NCI-H1930 (cell line): ENCODE measurements at places on chromosomes 1 and 21.

- no peak for DNase-seq
Measured at GRCh38 chr1:91130256-91130985, 108.6 kb upstream of the ZNF644 start.

DNA sequence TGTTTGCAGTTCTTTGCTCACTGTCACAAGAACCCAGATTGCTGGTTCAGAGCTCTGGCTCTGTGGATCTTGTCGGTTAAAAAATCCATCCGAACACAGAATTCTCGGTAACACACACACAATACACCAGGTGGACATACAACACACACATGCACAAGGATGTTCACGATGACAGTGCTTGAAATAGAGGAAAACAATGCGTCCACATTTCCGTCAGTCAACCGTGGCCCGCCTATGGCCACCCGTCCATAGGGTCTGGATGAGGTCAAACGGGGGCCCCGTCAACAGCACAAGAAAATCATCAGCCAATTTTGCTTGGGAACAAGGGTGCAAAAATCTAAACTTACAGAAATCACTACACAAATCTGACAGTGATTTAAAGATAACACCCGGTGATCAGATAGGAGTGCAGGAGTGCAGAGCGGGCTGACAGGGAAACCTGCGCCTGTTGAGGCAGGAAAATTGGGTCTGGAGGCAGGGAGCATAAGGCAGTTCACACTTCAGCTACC, 50.4 kb upstream of the SLC19A1 start:
- DNase-seq, result no peak

DNA sequence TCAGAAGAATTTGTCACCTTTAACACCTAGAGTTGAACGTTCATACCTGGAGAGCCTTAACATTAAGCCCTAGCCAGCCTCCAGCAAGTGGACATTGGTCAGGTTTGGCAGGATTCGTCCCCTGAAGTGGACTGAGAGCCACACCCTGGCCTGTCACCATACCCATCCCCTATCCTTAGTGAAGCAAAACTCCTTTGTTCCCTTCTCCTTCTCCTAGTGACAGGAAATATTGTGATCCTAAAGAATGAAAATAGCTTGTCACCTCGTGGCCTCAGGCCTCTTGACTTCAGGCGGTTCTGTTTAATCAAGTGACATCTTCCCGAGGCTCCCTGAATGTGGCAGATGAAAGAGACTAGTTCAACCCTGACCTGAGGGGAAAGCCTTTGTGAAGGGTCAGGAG, 52.3 kb downstream of the UBE4B start:
- DNase-seq, result no peak

GRCh38 chr1:33152685-33153432, 29.0 kb downstream of the TRIM62 start:
- DNase-seq, result no peak

- DNase-seq, result no peak
Measured at GRCh38 chr1:226217273-226217672, 6.2 kb upstream of the MIXL1 start.

DNA sequence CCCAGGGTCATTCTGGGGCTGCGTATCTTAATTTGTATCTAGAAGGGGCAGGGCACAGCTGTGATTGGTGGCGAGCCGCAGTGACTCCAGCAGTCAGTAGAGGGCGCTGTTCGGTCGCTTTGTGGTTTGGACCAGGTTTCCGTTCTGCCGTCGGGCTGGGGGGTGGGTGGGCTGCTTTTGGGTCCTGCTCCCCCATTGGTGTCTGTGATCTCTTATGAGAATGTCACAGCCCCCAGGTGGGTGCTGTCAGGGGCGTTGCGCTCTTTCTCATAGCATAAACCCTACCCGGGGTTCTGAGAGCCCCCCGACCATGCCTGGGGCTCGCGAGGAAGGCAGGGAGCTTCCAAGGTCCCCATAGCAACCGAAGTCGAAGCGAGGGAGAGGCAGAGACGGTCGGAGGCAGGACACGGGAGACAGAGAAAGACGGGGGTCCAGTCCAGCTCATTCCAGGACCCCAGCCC, 5.4 kb downstream of the TFF3 start:
- DNase-seq, result peak; percentile 72
